Astrocyte of the hippocampus (primary cell): ENCODE measurements at places on chromosomes 3 and 15.
A peak's percentile ranks its signal among the peaks of the same experiment; 100 is the strongest.

DNA sequence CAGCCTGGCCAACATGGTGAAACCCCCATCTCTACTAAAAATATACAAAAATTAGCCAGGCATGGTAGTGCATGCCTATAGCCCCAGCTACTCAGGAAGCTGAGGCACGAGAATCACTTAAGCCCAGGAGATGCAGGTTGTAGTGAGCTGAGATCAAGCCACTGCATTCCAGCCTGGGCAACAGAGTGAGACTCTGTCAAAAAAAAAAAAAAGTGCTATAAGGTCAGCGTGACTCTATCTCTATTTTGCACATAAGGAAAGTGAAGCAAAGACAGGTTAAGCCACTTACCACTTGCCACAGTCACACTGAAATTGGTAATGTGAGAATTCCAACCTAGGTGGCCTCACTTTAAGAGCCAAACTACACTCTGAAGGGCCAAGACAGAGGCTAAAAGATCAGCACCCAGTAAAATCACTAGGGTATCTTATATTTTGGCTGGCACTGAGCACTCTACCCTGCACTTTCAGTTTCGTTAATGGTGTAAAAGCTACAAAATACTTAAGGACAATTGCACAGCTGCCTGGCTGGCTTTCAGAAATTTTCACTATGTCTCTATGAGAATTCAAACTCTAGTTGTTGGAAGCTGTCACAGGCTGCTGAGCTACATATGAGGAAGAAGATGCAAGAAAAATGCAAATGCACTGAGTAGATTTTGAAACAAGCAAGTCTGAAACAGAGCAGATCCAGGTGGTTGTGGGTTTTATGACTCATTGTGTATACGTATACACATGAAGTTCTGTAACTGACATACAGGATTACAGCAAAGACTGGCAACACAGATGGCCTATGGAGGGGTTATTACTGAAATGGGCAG lies 32.7 kb downstream of the TRANK1 start:
- DNase-seq = peak; percentile 62

DNA sequence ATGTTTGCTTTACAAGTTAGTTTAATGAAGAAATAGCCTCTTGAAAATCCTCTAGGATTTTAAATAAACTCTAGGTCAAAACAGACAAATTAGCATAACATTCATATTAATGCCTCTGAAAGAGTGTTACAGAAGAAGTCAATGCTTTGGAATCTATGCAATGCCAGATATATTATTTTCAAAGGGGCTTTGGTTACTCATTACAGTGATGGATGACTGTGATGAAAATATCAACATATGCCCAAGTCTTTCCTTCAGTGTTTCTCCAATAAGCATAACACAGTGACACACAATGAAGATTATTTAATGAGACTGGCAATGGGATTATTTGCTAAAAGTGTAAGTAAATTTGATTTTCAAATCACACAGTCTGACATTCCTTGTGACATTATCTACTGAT lies 1247.2 kb downstream of the ROBO2 start:
- DNase-seq = peak; percentile 63

GRCh38 chr15:77067691-77068367 lies 3.1 kb downstream of the TSPAN3 start:
- no peak for DNase-seq

- DNase-seq = no peak
These were observed 333.5 kb downstream of the FOXP1 start for GRCh38 chr3:71250026-71250425.

GRCh38 chr3:41522612-41523011 lies 323.3 kb downstream of the CTNNB1 start:
- no peak for DNase-seq

DNA sequence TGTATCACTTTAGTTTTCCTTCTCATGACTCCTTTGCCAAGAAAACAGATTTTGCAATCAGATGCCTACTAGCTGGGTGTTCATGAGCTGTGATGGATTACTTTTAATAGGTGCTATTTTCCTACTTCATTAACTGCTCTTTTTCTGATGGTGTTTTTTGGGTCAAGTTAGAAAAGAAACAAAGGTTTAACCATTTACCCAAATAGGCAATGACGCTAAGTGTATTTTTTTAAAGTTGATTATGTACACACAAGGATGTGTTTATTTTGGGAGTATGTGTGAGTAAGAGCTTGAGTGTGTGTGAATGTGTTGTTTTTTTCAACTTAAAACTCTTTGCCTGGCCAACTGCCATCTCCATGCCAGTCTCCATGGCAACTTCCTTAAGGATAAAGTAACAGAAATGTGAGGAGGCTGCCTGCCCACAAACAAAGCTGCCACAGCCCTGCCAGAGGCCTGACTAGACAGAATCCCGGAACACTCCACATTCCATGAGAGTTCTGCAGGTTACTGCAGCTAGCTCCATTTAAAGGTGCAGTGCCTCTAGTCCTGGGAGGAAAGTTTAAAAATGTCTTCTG lies 215.6 kb upstream of the RBMS3 start:
- peak; percentile 99 for DNase-seq

GRCh38 chr3:128348805-128349531 lies 117.7 kb downstream of the DNAJB8 start:
- DNase-seq = no peak

- no peak for DNase-seq
These were observed 76.5 kb downstream of the CD200R1L start for GRCh38 chr3:112770032-112770626.

DNA sequence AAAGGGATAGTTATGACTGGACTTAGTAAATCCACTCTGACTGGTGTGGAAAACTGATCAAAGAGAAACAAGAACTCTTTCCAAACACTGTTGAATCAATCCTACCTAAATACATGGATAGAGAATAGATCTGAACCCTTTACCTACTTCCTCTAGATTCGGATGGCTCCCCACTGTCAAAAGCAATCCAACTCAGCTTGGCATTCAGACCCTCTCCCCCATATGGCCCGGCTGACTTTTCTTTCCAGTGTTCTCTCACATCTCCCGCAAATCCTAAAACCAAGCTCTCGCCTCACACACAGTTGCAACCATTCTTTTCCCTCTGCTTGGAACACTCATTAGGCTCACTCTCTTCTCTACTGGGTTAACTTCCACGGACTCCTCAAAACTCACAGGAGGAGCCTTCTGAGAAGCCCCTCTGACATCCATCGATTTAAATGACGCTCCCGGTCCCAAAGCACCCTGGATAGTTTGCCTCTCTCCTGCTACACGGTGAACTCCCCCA lies 639 bp downstream of the SPICE1 start:
- DNase-seq = no peak

GRCh38 chr15:53160092-53160704 lies 370.1 kb upstream of the ONECUT1 start:
- DNase-seq = no peak

DNA sequence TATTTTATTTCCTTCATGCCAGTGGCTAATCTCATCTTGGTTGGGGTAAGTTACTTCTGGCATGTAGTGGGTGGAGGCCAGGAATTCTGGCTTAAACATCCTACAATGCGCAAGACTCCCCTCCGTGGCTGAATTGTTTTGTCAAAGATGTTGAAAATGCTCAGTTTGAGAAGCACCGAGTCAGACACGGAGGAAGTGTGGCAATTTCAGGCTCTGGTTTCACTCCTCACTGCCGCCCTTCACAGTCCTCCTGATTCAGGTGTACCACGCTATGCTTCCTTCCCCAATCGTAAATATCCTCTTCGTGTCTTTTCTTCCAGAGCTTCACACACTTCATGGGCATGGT lies 150.7 kb downstream of the OPA1 start:
- DNase-seq = no peak

- no peak for DNase-seq
These were observed 296.0 kb upstream of the COL8A1 start for GRCh38 chr3:99342383-99342782.

- DNase-seq = no peak
These were observed 240.2 kb upstream of the ZNF717 start for GRCh38 chr3:76025561-76025960.

GRCh38 chr3:124451630-124452317 lies 278.5 kb upstream of the UMPS start:
- no peak for DNase-seq

- no peak for DNase-seq
These were observed 289.1 kb upstream of the ZNF385D start for GRCh38 chr3:22040150-22040549.

- no peak for DNase-seq
These were observed 177.4 kb downstream of the MINAR1 start for GRCh38 chr15:79609506-79609905.

GRCh38 chr15:77033417-77033728 lies 37.5 kb downstream of the TSPAN3 start:
- DNase-seq = no peak

GRCh38 chr15:70361106-70361505 lies 263.4 kb upstream of the TLE3 start:
- no peak for DNase-seq

GRCh38 chr3:47850564-47851410 lies 47.8 kb downstream of the DHX30 start:
- no peak for DNase-seq

DNA sequence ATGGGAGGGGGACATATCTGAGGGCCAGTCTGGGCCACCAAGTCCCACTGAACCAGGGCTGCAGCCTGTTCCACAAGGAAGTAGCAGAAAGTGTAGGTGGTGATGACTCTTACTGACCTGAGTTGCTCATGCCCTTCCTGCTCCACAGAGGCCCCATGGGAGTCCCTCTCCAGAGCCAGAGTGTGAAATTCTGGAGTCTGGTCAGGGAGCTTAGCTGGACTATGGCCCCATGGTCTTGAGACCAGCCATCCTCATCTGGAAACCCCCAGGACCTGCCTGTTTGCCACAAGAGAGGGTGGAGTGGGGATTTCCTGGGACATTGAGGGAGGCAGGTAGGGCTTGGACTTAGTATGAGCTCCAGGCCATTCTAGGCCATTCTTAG lies 3.0 kb downstream of the SPINT1 start:
- DNase-seq = no peak

GRCh38 chr3:194089357-194090177 lies 46.4 kb upstream of the HES1 start:
- DNase-seq = peak; percentile 98

GRCh38 chr3:60584250-60584649 lies 667.0 kb downstream of the FHIT start:
- no peak for DNase-seq

DNA sequence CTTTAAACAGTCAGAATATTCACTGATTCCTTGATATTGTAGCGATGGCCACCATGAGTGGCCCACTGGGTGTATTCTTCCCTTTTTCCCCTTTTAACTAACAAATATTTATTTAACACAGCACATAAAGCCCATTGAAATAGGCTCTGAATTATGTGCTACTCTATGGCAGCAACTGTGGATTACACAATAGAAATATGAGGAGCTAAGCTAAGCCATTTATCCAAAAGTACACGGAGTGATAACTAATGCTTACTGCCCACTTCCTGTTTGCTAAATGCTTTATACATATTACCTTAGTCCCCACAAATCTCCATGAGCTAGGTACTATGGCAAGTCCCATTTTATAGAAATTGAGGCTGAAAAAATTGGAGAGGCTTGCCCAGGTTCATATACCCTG lies 17.9 kb downstream of the ILDR1 start:
- DNase-seq = no peak

DNA sequence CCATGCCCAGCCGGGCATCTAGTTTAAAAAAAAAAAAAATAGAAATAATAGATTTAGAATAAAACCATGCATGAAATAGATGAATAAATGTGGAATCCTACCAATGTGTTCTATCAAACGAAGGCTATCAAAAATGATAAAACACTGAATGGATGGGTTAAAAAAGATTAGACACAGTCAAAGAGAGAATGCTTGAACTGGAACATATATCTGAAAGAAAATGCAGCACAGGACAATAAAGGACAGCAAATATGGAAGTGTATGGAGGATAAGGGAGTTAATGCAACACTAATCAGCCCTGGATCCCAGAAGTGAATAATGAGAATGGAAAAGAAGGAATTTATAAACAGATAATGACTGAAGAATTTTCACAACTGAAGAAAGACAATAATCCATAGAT lies 571.7 kb downstream of the GRM7 start:
- no peak for DNase-seq

- DNase-seq = peak; percentile 73
These were observed 317.4 kb upstream of the LRRFIP2 start for GRCh38 chr3:37491776-37492175.

- no peak for DNase-seq
These were observed 659.4 kb upstream of the ADAMTS9 start for GRCh38 chr3:65347166-65347565.

GRCh38 chr15:55736756-55737155 lies 6.2 kb downstream of the PRTG start:
- no peak for DNase-seq

DNA sequence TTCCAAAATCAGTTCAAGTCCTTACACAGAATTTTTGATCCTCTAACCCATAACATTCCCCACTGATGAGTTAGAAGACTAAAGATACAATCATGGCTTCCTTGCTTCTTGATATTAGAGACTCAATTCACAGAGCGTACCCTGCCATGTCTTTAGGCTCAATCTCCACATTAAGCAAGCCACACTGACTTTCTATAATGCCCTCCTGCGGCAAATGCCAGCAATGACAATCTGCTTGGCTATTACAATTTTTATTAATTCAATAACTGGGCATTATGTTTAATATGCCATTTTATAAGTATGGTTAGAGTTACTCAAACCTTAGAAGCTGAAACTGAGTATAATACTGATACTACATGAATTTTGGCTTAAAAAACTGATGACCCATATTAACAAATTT lies 479.7 kb upstream of the NR2F2 start:
- DNase-seq = no peak

DNA sequence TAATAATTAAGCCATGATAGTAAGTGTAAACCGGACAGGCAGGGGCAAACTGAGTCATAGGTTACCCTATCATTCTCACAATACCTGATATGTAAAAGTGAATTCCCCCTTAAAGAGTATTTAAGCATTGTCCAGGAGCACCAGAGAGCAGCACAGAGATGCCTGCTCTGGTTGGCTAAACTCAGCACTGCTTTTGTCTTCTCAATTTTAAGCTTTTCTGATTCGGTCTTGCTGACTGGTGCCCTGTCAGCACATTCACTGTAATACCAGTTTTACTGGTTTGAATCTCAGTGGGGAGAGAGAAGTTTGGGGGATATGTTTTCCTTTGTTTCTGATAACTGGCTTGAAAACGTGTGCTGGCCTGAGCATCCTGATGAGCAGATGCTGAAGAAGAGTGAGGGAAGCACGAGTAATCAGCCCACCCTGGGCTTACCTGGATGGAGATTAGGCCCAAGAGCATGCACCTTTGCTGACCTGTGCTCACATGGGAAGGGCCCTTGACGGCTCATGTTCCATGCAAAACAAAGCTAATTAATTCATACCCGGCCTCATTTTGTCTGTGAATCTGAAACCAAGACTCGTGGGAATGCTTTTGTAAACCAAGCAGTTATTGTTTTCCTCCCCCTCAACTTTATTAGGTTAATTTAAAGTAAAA lies 208.5 kb upstream of the MRPL3 start:
- no peak for DNase-seq

DNA sequence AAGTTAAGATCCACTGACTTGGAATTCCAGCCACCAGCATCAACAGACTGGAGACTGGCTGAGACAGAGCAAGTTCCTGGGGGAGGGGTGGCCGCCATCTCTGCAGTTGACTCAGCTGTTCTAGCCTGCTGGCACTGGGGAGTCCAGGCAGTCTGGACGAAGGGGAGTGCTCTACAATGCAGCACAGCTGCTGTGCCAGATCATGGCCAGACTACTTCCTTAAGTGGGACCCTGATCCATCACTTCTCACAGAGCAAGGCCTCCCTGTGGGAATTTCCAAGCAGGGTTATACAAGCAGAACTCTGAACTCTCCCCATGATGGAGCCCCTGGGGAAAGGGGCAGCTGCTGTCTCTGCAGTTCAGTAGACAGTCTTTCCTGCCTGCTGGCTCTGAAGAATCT lies 35.2 kb downstream of the PYGO1 start:
- DNase-seq = peak; percentile 64
